ENCODE measurements at places on chromosomes 6 and 20.

DNA sequence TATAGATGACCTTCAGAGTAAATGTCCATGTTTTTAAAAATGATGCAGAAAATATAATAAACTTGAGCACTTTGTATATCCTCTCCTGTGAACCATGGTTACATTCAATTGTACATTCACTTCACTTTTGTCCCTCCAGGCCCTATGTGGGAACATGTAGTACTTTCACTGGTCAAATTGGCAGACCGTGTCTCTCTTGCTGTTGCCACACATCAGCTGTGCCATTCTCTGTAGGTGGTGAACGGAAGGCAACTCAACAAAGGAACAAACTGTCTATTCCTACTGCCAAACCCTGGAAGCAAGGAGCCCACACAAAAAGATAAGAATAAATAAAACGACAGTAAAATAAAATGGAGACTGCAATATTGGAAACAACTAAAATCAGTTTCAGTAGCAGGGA lies 2.0 kb downstream of the ROS1 start:
- DNase-seq = no peak

DNA sequence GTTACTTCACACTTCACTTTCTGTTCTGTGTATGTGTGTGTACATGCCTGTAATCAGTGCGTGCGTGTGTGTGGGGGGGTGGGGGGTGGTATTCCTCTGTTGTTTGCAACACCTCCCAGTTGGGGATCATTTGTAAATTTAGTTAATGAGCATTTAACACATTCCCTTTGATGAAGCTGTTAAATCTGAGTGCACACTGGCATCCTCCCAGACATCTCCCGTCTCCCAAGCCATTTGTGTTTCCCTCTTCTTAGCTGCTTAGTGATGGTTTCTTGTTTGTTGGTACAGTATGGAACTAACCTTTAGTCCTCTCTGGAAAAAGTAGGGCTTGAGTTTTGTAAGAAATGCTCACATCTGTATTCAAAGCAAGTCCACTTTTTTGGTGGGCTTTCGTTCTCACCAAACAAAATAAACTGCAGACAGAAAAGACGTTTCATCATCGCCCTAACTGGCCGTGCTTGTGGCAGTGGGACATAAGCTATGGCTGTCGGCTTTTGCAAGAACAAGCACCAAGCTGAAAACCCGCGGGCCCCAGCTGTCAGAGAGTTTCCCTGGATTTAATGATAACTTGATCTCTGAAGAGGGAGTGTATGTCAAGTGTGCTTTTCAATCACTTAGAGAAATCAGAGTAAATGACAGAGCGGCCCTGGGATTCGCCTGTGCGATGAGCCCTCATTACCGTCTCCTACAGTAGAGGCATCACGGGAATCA lies 54.9 kb upstream of the SASH1 start:
- DNase-seq = no peak

GRCh38 chr6:170124150-170124549 lies 166.7 kb downstream of the DLL1 start:
- DNase-seq = no peak

DNA sequence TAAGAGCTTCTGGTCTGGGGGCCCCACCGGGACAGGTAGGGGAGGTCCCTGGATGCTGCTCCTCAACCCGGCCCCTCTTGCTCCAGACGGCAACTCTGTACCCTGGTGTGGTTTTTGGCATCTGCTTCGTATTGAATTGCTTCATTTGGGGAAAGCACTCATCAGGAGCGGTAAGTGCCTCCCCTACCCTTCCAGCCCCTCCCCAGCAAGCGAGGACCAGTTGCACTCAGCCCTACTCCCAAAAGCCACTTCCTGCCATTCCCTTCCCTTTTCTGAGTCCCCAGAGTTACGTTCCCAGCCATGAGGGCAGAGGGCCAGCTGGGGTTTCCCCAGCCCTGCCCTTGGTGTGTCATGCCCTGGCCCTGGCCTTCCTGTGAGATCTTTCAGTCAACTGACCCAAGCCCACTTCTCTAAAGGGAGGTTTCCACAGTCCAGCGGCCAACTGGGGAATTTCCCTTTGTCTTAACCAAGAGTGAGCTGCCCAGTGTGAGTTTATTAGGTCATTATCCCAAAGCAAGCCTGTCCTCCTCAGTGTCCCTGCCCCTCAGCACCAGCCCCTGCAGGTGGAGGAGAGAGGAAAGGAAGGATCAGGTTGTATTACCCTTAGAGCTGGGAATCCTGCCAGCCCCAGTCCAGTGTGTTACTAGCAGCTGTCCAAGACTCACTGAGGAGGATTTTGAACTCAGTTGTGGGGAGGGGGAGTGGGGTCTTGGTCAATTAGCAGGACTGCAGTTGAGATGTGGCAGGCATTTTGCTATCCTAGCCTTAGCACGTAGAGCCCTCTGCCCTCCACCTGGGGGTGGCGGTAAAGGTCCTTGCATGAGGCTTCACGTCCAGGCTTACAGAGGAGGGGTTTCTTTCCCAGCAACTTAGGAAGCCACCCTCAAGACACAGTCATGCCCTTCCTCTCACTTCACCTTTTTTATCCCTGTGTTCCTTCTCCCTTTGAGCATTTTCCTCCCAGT lies 45.8 kb downstream of the TM9SF4 start:
- DNase-seq = peak; percentile 66

- no peak for DNase-seq
Observed at GRCh38 chr6:105862936-105863607, 223.1 kb upstream of the PRDM1 start.

DNA sequence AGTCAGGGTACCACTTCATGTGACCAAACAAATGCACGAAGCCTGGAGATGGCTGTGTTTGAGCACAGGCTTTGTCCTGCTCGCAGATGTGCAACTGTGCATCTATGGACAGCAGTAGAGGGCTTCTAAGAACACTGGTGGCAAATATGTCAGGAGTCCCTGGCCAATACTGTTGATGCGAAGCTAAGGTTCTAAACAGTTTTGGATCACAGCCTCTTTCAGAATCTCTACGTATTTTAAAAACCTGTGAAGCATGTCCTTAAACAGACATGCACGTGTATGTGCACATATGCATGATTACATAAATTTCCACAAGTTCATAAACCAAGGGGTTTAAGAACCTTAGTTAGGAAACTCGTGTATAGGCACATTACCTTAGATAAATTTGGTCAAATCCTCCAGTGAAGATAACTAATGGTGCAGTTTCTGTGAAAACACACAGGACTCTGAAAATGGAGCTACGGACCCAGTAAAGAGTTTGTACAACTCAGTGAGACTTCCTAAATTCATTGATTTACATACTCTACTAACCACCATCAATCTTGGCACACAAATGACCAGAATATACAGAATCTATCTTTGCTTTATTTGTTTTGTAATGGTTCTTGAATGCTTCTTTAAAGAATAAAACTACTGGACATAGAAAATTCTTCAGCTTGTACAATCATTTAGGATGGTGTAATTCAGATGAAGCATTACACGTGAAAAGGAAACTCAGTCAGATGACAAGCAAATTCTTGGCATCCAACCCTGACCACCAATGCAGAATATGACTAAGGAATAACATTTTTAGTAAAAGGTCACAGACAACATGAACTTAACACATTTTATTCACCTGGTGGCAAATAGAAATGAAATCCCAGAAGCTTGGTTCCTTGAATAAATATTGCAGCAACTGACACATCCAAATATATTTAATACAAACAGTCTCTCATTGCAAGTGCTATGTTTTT lies 27.4 kb downstream of the KCNQ5 start:
- no peak for DNase-seq

DNA sequence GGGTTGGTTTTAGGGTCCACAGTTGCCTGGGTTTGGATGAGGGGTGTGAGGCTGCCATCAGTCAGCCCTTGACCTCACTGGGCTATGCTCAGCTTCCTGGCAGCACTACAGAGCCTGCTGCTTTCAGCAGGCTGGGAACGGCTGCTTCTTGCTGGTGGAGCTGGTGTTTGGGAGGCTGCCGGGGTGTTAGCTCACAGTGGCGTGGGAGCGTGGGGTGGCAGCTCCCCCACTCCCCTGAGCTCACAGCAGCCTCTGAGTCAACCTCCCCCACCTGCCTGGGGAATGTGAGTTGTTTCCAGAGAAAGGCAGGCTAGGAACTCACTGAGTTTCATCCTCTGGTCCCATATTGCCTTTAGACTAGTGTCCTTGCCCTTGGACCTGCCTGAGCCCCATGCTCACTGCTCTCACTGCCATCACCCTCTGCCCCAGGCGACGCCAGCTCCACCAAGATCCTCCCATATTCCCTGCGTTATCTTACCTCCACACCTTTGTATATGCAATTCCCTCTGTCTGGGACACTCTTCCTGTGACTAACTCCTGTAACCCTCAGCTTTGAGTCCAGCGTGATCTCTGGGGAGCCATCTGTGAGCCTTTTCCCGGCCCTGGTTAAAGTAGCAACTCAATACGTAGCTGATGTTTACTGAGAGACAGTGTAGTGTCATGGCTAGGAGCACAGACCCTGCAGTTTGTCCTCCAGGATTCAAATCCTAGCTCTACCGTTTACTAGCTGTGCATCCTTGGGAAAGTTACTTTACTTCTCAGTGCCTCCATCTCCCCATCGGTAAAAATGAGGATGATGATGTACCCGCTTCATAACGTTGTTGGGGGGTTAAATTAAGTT lies 34.8 kb downstream of the PPP1R16B start:
- DNase-seq = peak; percentile 25

- peak; percentile 97 for DNase-seq
Observed at GRCh38 chr20:31603822-31604566, 1.1 kb upstream of the ID1 start.

DNA sequence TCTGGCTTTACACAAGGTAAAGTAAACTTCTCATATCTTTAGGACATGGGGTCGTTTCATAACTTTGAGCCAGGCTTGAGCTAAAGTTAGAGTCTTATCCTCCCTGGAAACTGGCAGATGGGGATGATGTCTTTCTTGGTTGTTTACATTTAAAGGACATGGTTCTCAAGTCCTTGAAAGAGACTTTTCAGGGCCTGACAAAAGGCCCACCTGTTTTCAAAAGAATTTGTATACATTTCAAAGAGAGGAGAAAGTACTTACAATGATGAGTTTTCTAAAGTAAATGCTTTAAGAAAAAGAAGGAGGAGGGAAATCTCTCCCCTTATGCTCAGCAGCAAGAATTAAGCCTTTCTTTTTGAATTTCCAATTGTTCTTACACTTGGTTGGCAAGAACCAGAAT lies 45.7 kb upstream of the TINAG start:
- no peak for DNase-seq

- no peak for DNase-seq
Observed at GRCh38 chr20:42484335-42484734, 705.4 kb downstream of the PTPRT start.

DNA sequence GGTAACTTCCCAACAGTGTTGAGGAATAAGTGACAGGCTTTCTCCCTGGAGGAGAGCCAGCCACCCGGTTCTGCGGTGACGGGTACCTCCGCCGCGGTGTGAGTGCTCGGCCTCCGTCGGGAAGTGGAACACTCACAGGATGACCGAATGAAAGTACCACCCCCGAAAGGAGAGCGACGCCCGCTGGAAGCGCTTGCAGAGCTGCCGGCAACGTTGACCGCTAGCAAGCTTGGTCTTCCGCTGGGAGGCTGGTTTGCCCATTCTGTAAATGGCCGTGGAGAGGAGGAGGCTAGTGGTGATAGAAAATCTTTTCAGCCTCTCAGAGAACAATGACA lies 614 bp upstream of the TMEM242 start:
- peak; percentile 87 for DNase-seq

DNA sequence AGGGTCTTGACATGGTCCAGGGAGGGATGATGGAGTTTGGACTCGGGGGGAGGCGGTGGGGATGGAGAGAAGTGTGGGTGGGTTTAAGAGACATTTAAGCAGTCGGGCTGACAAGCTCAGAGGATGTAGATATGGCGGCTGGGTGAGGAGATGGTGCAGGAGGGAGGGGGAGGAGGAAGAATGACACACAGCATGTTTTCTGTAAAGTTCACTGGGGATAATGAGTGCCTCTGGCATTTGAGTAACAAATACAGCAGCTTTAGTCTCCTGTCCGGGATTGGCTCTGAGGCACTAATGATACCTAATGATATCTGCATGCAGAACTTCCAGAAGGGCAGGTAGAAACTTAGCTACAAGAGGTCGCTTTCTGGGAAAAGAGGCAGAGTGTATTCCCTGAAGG lies 107.8 kb downstream of the DHX35 start:
- DNase-seq = no peak

DNA sequence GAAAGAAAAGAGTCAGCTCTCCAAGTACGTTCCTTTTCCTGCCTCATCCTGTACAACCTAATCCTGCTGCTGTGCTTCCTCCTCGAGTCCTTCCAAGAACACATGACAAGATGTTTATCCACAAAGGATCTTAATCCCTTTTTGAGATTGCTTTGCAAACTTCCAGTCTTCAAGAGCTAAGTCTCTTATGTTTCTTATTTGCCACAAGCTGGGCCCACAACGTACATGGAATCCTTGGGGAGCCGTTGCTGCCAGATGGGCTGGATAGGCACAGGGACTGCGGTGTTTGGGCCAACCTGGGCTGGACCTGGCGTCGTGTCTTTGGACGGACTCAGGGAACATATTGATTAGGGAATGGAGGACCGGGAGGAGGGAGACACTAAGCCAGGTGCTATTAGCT lies 79.7 kb upstream of the AFDN start:
- no peak for DNase-seq

- no peak for DNase-seq
Observed at GRCh38 chr6:62354261-62354660, 68.2 kb upstream of the KHDRBS2 start.

GRCh38 chr6:150029749-150030148 lies 4.4 kb upstream of the RAET1L start:
- DNase-seq = no peak

DNA sequence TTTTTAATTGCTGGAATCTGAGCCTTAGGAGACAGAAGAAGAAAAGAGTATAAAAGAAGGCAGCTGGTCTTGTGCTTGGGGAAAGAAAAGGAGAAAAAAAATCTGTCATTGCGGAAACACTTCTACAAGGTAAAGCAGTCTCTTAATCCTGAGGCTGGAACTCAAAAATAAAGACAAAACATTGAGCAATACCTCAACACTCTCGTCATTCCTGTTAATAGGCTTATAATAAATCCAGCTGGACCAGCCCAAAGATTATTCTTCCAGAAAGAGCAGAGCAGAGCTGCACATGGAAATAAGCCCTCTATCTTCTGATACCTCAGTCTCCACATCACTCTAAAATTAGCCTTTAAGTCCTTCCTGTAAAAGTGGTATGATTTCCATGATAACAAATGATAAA lies 62.0 kb upstream of the HIVEP1 start:
- no peak for DNase-seq

DNA sequence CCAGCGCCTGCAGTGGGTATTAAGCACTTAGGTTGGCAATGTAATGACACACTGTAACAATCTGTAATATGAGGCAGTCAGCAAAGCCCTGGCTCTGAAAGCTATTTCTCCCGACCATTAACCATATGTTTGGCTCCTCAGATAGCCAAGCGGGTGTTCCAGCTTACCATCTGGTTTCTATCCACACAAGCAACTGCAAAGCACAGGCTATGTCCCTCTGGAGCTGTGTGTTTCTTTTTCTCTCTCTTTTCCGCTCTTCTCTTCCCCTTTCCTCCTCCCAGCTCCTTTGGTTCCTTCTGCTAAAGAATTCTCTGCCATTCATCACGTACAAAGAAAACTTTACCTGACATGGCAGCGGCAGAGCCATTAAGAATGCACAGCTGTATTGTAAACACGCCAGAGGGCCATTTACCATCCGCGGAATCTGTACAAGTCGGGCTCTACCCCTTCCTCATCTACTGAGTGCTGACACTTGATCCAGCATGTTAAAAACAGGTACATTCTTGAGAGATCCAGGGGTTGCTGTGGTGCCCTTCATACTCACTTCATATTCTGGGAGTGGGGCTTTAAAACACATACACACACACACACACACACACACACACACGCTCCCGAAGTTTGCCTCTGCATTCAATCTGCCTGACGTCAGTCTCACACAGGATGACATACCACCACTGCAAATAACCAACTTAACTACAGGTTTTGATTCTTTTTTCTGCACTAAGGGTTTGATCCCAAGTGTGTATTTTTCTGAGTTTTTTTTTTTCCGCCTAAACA lies 77.2 kb downstream of the BACH2 start:
- peak; percentile 21 for DNase-seq

Measured in upper lobe of left lung (tissue), 6 donors.